ENCODE measurements at places on chromosomes 2 and 18.
A peak's percentile ranks its signal among the peaks of the same experiment; 100 is the strongest.

GRCh38 chr2:236101311-236101950 is 66.8 kb downstream of the GBX2 start:
- DNase-seq, result no peak

- DNase-seq, result no peak
Measured at GRCh38 chr18:43077510-43078308, 37.8 kb downstream of the RIT2 start.

- no peak for DNase-seq
Measured at GRCh38 chr2:146817613-146818012, 1027.2 kb upstream of the ACVR2A start.

- DNase-seq, result no peak
Measured at GRCh38 chr2:215454519-215455246, 18.8 kb upstream of the FN1 start.

DNA sequence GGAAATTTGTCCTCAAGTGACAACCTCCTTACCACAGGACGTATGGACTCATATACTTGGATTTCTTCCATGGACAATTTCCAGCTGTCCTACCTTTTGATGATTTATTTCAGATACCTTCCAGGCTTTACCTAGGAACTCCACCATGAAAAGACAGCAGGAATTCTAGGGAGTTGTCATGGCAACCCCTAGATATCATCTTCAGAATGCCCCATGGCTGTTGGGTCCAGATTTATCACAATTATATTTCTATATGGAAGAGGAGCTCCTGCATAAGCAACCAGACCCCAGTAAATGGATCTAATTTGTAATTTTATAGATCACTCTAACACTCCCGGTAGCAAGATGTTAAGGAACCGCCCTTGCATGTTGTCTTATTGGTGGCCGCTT is 102.3 kb upstream of the ZNF521 start:
- DNase-seq, result no peak

DNA sequence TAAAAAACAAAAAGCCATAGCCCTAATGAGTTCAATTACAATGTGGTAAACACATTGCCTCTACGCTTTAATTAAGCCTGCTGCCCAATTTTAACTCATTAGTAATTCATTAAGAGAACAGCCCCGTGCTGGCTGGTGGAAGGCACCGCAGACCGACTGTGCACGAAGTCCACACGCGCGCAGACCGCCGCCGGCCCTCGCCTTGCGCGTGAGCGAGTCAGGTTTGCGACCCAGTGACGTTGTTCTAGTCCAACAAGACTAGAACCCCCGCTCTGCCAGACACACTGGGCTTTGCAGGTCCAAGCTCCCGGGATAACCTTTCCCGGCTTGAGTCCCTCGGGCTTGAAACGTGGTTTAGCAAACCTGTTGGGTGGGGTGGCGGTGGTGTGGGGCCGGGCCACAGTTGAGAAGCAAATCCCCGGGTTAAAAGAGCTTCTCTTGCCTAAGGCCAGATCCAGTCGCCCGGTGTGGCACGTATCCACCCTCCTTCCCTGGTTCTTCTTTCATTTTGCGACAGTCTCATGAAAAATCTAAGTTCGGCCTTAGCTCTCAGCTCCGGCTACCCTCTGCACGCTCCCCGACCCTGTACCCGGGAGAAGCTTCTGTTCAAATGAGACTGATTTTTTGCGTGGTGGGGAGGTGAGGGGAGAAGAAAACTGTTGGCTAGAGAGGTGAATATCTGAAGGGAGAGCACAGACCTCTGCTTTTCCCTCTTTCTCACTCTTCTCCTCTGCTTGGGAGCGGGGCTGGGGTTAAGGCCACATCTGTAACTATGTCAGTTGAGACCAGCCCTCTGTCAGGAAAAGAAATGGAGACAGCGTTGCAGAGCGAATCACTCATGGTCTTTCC is 11.1 kb upstream of the SKOR2 start:
- DNase-seq, result no peak

DNA sequence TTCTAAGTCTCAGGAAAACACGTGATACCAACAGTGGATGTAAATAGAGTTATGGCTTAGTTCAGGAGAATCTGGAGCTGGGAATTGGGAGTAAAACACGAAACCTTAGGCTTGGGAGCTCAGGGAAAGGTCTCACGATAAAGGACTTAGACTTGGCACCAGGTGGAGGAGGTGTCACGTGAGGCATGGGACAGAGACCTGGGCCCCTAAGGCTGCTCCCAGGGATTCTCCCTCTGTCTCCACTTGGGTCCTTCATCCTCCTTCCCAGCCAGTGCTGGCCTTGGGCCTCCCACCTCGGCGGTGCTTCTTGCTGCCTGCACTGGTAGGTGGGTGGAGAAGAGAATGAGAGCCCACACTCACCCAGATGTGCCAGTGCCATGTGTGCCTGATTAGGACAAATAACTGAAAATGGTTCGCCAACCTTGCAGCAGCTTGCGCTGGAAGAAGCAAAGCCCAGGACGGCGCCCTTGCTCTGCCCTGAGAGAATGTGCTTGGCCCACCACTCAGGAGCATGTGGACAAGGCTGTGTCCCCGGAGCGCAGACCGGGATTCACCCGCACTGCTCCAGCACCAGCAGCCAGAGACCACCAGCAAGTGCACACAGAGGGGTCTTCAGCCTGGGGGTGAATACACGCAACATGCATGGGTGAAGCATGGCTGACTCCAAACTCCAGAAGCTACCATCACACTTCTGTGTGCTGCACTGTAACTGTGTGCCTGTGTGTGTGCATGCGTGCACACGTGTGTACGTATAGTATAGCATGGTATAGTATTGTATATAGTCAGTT is 48.1 kb downstream of the PSMG2 start:
- no peak for DNase-seq

DNA sequence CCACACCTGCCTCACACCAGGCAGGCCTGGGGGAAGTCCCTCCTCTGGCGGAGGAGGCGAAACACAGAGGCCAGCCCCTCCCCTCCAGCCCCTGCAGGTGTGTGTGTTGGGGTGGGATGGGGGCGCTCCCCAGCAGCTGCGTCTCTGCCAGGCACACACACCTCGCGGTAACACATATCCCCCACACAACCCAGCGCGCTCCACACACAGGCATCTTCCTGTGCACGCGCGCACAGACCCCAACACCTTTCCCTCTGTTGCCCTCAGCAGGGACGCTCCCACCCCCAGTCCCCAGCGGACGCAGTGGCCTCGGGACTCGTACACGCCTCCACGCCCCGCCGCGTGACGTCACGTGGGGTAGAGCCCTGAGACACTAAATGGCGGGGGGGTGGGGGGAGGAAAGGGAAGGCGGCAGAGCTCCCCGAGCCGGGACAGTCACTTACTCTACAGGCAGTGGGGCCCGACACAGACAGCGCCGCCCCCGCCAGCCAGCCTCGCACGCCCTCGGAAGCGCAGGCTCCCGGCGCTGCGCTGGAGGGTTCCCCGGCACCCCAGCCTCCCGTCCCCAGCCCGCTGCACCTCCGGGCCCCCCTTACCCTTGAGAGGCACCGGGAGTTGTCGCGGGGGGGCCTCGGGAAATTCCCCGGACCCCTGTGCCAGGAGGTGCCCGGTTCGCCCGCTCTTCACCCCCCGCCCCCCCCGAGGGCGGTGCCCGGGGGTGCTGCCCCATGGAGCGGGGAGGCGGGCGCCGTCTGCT is at the start of gene WNT10A:
Gene WNT10A (plus strand): TSS at position 751 of the 757 bp plus-strand sequence. CDS start 144 bp downstream, outside the sequence.
- DNase-seq, result peak; percentile 83

DNA sequence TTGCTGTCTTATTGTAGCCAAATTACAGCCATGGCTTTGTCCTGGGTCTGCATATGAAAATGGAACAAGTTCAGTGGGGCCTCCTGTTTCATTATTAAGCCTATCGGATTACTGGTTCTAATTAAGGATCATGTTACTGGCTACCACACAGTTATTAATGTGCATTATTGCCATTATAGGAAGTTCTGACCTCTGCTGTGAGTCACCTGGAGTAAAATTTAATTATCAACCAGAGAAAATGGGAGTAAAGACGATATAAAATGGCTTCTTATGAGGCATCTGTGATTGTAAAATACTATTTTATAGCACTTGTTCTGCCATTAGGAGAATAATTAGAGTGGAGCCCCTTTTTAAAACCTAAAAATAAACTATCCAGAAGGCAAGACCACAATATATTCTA is 143.3 kb upstream of the ITGB6 start:
- DNase-seq, result no peak

DNA sequence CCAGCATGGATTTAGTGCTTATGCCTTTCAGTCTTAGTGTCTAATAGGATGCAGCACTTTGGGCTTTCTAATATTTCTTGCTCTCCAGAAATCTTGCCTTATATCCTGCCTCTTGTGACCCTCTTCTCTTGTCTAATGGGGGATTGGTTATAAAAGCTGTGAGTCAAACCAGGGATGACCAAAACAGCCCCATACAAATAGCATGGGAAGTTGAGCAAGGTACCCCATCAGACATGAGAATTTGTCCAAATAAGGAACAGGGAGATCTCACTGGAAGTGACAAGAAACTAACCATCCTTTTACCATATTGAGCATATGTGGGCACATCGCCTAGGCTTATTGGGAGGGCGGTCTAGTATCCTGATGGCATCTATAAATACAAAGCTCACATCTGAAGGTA is 78.8 kb upstream of the BZW1 start:
- no peak for DNase-seq

DNA sequence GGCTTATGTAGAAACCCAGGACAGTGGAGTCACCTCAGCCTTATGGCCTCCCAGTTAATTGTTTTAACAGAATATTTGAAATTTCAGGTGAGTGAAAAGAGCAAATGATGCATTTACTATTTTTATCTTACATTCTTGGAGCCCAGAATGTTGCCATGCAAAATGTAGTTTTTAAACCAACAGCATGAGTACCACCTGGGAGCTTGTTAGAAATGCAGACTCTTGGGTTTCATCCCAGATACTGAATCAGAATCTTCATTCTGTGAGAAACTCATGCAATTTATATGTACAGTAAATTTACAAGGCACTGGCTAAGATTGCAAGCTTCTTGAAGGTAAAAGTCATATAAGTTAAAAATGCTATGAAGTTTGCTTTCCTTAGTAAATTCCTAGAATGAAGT is 654.5 kb upstream of the CDH2 start:
- DNase-seq, result no peak

DNA sequence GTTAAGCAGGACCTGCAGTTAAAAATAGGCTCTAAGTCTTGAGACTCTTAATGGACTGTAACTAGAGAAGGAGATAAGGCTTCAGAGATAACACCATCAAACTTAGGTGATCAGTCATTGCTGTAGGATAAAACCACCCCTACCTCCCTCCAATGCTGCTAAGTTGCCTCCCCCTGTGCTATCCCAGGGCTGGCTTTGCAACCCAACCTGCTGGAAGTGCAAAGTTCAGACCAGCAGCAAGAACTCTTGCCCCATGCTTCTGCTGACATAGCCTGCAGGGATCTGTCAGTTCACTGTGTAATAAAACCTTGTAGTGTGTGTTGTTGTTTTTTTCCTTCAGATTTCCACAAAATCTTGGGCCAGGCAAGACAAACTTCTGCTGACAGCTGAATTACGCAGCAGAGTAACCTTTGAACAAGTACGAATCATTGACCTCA is 57.4 kb upstream of the EPB41L3 start:
- no peak for DNase-seq

DNA sequence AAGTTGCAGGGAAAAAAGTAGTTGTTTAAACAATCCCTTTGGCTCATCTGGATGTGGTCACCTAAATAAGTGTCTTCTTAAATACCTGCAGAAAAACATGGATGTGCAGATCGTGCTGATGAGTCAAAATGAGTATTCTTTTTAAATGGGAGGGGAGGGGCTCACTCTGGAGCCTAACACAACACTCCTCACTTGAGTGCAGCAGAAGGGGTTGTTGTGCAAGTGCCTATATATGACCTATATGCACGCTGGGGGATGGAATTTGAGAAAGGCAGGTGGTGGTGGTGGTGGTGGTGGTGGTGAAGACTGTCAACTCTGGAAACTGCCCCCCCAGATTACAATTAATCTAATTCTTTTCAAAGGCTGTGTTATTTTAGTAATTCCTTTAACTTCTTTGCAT is 77.9 kb upstream of the FAM124B start:
- DNase-seq, result no peak

GRCh38 chr2:139911160-139911559 is 1131.0 kb upstream of the NXPH2 start:
- DNase-seq, result no peak

DNA sequence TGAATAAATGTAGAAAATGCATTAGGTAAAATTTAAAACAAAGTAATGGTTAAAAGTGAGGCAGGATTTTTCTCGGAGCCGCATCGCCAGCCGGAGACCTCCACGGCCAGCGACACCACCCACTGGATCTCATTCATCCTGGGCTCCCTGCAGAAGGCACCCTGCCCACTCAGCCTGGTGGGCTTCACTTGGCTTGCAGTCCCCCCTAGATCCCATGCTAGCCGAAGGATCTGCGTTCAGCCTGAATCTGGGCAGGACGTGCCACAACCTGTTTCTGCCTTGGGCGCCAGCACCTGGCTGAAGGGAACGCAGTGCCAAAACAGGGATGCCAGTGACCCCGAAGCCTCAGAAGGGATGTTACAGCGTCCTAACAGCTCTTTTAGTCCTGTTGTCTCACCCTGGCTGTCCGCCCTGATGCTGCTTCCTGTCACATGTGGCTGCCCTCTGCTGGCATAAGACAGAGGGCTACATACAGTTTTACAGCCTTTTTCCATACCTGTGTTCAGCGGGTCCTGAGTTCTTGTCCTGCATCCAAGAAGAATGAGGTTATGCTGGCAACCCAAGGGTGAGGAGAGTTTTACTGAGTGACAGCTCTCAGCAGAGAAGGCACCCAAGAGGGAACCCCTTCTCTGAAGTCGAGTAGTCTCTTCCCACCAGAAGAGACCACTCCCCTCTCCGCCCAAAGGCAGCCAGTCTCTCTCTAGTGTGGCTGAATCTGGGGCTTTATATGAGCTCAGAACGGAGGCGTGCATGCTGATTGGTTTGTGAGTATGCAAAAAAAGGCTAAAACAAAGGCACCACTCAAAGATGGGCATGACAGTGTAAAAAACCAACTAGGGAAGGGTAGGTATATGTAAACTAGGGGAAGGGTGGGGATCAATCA is 173.1 kb upstream of the GYPC start:
- DNase-seq, result no peak

DNA sequence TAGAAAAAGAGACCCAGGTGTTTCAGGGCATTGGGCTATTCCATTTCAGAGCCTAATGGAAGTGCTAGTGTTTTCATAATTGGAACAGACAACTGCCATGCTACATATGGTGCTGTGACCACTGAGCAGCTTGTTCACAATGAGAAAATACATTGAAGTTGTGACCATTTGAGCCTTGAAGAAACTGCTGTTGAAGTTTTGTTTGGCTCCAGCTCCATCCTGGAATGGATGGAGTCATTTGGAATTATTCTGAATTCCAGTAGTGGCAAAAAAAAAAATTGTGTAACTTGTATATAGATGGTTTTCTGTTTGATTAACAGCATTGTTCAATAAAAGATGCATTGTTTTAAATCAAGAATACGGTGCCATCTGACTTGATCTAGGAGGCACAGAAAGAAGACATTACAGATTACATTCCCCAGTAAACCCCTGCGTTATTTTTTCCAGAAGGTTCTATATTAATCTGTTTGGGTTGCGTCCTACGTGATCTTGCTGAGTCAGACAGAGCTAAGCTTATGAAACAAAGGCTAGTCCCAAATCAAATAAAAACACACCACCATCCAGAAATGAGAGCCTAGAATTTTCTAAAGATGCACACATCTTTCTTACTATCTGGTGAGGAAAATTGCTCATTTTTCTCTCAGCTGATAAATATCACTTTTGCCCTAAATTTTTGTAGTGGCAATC is 19.2 kb downstream of the FMNL2 start:
- no peak for DNase-seq

Measured in stimulated activated CD4-positive, alpha-beta T cell treated with anti-CD3 and anti-CD28 coated beads, Interleukin-2, amount 100 ng/mL, for 4 hours (primary cell).